Brain (organoid and tissue), 16 donors: ENCODE measurements at places on chromosomes 6 and 20. TPM values are rescaled to one million over a fixed set of nuclear protein-coding genes. Genes with fewer than 3 reads are reported as not detected.

DNA sequence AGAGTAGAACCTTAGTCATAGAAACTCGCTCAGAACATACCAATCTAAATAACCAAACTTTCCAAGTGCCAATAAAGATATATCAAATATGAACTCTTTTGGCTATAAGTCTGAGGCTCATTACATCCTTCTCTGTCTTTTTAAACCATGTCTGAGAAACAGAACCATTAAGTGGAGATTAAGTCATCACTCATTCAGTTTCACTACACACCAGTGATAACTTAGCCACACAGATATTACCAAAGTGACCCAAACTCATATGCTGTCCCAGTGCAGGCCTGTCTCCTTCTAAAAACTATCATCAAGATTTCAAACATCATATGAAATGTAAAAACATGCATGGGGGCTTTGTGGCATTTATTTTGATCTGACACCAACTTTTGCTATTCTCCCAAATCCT is 12.0 kb downstream of the GCLC start:
- DNase-seq, result no peak

DNA sequence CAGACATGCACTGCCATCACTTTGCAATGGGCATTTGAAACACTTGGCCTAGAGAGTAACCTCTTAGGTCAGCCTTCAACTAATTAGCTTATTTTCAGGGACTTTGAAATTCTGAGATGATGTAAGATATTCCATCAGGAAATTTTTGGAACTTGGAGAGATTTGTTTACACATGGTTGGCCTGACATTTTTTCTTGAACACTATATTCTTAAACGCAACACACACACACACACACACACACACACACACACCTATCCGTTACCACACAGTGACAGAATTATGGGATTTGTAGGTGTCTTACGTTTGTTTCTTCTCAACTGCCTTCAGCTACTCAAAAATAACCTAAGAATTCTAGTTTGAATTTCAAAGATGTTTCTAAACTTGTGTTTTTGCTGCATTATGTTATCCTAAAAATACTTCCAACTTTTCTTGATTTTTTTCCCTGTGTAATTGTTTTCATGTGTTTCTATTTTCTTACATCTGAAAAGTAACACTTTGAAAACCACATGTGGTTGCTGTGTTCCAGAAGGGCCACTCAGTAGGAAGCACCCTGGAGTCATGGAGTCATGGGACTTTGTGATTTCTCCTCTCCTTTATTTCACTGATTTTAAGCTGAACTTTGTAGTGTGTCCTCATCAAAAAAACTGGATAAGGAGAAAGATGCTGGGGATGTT is 31.9 kb downstream of the MARCKS start:
- no peak for DNase-seq

DNA sequence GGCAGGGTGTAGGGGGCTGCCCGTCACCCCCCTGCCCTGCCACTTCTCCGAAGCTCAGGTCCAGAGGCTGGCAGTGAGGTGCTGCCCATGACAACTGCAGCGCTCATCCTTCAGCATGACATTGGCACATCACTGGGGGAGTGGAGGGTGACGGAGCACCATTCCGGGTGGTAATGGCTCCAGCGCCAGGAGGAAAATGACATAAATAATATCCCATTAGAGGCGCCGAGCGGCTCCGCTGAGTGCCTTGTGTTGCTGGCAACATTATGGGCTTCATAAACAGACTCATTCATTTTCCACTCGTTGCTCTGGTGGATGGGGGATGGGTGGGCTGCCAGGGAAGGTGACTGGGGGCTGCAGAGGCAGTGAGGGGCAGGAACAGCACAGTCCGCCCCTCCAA is 56.9 kb upstream of the CTNNBL1 start:
- peak; percentile 12 for DNase-seq

DNA sequence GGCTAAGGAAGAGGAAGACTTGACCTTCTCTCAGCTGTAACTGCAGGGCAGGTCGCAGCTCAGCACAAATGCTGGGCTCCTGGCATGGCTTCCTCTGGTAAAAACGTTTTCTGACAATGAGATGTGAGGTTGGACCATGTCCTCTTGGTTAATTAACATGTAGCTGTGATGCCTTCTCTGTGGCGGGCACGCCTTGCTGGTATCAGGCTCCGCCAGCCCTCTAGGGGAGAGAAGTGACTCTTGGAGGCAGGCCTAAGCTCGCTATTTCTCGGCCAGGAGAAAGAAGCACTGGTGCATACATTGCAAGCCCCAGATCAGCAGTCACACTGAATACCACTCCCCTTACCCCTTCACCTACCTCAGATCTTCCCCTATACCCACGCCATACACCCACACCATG is 65.0 kb downstream of the QRSL1 start:
- DNase-seq, result no peak

The TSBP1 gene
- not detected for polyA plus RNA-seq

The COL11A2 gene
- polyA plus RNA-seq, result 1.2 TPM

The CDH26 gene
- polyA plus RNA-seq, result 0.41 TPM
